ENCODE measurements at places on chromosomes 11 and 22. TPM values are rescaled to one million over a fixed set of nuclear protein-coding genes. Genes with fewer than 3 reads are reported as not detected.

- H3K27ac ChIP-seq = no peak overlapping the region
- no peak overlapping the region for H3K4me3 ChIP-seq
- no peak for DNase-seq
- H3K27me3 ChIP-seq = no peaks in the 10 kb centered on the region
- H3K4me1 ChIP-seq = peaks cover 18% of the 10 kb centered on the region
- H3K36me3 ChIP-seq = no peaks in the 10 kb centered on the region
Measured at GRCh38 chr11:76663486-76663810, 7.1 kb downstream of the LRRC32 start.

DNA sequence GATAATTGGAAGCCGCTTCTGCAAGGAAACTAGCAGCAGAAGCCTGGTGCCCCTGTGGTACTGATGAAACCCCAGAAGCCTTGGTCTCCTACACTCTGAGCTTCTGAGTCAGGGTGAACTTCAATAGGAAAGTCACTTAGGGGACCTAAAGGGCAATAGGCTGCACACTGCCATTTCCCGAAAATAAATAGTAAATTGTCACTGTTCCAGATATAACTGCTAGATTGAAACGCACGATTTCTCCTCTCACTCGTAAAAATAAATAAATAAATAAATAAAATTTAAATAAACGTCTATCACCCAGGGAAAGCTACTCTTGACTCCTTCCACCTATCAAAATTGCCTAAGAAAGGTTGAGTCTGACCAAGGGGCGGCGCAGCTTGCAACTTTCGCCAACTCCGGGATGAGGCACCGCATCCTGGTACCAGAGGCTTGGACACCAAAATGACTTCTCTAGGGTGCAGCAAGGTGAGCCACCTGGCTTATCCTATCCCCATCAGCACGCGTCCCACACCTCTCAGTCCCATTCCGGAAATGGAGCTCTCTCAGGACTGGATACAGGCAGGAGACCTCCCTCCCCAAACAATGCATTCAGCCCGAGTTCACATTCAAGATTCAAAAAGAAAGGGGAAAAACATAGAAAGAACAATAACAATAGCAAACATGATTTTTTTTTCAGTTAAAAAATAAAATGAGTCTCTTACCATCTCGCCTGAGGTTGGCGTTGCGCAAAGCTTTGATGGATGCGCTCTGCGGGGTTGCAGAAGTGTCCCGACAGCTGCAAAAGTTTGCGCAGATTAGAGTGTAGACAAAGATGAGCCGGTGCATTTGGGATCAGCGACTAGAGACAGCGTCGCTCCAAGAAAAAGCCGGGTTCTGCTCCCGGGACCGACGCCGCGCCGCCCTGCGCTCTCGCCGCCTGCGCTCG lies 583 bp downstream of the PDGFD start:
- H3K27me3 ChIP-seq = no peaks in the 10 kb centered on the region
- DNase-seq = no peak
- H3K4me3 ChIP-seq = no peak overlapping the region
- no peaks in the 10 kb centered on the region for H3K4me1 ChIP-seq
- no peak overlapping the region for H3K27ac ChIP-seq

DNA sequence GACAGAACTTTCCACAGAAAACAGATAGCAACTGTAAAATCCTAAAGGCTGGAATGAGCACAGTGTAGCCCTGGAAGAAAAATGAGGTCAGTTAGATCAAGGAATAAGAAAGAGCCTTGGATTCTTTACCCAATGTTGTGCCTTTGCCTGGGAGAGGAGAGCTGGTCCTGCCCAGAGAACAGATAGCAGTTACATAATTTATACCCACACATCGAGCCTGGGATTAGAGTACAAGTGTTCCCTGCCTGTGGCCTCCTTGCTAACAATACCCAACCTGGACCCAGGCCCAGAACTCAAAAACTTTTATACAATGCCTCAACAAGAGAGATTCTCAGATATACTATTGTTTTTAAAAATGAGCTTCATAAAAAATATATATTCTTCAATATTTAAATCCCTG lies 1998.4 kb downstream of the LRRC4C start:
- no peak overlapping the region for H3K4me3 ChIP-seq
- H3K4me1 ChIP-seq = no peaks in the 10 kb centered on the region
- no peak for DNase-seq

DNA sequence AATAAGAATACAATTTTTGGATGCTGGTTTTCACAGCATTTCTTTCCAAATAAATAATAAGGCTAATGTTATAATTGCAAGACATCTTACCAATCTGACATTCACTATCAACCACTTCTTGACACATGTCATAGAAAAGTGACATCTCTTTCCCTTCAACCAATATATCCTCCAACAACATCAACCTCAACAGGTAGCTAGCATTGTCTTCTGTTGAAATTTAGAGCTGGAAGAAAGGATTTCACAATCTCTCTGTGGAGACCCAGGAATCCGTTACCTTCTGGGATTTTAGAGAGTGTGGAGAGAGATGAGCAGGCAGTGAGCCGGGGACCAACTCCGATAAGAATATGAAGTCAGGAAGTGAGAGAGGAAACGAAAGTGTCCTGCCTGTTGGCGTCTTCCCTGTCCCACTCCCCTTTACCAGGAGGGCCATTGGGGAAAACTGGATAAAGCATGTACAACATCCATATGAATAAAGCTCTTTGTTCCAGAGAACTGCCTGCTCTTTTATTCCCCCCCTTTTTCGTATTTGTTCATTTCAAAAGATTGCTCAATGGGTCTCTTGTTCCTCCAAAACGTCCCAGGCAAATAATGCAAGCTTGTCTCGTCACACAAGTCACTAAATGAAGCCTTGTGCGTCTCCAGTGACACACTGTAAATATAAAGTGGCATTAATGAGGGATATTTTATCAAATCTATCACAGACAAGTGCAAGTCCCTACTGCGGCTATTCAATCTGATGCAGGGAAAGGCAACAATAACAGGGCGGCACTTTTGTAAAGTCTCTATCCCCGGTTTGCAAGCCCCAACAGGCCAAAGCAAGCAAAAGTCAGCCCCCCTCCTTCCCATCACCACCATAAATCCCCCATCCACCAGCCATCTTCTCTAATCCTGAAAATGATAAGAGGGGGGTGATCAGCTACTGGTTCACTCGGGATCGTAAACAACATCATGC lies 3.4 kb downstream of the CADM1 start:
- no peak overlapping the region for H3K27ac ChIP-seq
- DNase-seq = no peak
- H3K27me3 ChIP-seq = peaks cover 26% of the 10 kb centered on the region
- H3K4me3 ChIP-seq = no peak overlapping the region
- peaks cover 31% of the 10 kb centered on the region for H3K4me1 ChIP-seq
- no peaks in the 10 kb centered on the region for H3K36me3 ChIP-seq

DNA sequence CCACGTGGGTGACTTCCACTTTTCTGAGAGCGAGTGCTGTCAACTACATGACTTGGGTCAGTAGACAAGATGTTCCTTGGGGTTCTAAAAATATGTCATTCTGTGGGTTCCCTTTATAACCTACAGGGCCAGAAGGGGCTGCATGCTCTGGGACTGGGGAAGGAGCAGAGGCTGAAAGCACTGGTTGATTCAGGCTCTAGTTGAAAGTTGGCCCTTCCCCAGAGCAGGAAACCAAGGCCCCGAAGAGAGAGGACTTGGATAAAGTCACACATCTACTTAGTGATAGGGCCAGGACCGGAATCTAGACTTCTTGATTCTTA lies 9.9 kb downstream of the ADAMTS15 start:
- no peaks in the 10 kb centered on the region for H3K27me3 ChIP-seq
- no peak overlapping the region for H3K27ac ChIP-seq
- no peak overlapping the region for H3K4me3 ChIP-seq
- DNase-seq = no peak
- no peaks in the 10 kb centered on the region for H3K36me3 ChIP-seq

VPS37C gene
- polyA plus RNA-seq = 0.93 TPM

SCN2B gene
- not detected for polyA plus RNA-seq

All from CD4-positive, alpha-beta memory T cell (primary cell).